ENCODE measurements at places on chromosomes 4 and X.

- DNase-seq, result no peak
These were observed 50.3 kb downstream of the MAML3 start for GRCh38 chr4:140103676-140104075.

DNA sequence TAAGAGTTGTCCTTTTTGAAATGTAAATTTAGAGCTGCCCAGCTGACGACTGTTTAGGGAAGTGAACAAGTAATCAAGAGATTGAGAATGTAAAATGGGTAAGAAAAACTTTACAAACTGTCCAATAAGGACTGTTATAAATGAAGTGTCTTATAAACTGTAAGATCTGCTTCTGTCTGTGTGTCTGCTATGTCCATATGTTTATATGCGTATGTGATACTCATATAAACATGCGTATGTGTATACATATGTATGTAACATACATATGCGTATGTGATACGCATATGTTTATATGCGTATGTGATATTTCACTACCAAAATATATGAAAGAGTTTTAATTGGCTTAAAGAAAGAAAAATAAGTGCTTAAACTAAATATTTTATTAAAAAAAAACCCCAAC is 416.0 kb upstream of the GALNTL6 start:
- no peak for DNase-seq

- DNase-seq, result no peak
These were observed 49.0 kb downstream of the SMAD1 start for GRCh38 chr4:145530662-145531061.

DNA sequence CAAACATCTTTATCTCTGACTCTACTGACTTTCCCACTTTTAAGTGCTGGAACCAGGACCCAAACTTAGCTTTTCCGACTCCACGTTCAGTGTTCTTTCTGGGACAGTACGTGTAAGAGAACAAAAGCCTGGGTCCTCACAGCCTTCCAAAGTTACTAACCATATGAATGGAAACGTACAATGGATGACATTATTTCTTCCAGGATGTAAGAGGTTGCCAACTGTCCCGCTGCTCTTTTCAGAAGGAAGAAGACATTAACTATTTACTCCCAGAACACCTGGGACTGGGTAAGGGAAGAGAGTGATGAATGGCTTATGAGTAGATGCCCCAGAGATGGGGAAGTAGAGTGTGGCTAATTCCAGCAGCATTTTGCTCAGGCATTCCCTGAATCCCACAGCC is 114.7 kb downstream of the TRAPPC11 start:
- DNase-seq, result no peak

- DNase-seq, result no peak
These were observed 168.5 kb upstream of the LDB2 start for GRCh38 chr4:17066972-17067371.

DNA sequence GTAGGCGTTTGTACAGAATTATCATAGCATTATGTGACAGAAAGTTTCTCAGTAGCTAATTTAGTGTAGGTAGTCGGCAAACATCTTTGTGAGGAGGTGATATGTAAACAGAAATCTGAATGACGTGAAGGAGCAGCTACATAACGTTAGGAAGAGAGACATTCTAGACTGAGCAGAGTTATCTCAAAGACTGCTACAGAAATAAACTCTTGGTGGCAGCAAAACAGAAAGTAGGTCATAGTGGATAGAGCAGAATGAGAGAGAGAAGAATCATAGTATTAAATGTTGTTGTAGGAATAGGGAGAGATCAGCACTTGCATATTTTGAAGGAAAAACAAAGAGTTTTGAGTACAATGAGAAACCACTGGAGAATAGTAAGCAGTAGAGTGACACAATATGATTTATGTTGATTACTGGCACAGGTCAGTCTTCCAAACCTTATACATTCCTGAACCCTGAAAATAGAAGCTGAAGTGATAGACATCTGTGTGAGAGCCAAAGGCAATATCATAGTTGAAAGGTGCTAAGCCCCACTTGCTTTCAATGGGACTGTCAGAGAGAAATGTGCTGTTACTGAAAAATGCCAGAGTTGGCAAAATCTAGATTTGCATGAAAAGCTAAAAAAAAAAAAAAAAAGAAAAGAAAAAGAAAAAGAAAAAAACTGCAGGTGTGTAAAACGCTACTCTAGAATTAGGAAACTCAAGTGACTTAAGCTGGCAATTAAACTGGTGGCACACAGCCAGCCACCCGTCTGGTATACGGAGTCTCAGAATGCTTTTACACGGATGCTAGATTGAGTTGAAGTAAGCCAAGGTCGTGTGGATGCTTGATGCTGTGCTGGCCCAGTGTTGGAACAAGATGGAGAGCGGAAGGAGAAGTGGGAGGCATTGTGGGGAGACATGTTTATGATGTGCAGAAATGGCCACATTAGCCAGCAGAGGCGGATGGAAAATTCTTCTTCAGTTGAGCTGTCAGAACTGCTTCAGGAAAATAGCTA is 750.2 kb upstream of the HS3ST1 start:
- no peak for DNase-seq

- DNase-seq, result no peak
These were observed 20.9 kb upstream of the IQCM start for GRCh38 chr4:149836546-149836945.

- no peak for DNase-seq
These were observed 339.8 kb downstream of the PCDH7 start for GRCh38 chr4:31059753-31060522.

DNA sequence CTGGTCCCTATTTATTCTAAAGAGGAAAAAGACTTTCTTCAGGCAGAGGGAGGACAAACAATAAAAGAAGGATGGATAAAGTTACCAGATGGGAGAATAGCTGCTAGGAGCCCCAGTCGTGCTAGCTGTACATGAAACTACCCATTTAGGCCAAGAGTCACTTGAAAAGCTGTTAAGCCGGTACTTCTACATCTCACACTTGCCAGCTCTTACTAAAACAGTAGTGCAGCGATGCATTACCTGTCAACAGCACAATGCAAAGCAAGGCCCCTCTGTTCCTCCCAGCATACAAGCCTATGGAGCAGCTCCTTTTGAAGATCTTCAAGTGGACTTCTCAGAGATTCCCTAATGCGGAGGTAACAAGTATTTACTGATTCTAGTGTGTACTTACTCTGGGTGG is 1138.8 kb downstream of the ARAP2 start:
- DNase-seq, result no peak

DNA sequence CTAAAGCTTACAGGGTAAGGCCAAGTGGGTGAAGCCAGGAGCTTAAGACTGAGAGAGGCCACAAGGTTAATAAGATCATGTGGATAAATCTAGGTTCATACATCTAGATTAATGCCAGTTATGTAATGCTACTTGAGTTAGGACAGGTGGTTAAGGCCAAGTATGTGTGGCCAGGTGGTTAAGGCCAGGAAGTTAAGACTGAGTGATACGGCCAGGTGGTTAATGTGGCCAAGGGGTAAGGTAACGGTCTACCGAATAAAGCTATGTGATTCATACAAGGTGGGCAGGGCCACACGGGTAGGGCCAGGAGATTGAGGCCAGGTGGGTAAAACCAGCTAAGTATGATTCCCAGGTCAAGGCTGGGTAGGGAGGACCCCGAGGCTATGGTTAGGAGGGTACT is 223.0 kb downstream of the TACR3 start:
- DNase-seq, result no peak

DNA sequence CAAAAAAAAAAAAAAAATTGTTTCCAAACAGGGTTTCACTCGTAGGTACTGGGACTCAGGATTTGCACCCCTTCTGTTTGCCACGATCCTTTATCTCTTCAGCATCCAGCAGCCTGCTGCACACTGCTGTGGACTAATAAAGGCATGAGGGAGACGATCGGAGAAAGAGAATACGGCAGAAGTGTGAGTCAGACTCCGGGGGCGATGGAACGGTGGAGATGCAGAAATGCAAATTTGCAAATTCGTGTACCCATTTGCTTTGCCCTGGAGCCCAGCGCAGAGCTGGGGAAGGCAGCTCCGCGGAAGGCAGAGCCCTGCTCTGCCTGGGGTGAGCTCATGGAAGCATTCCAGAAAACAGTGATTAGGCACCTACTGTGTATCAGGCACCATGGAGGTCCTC is 270.3 kb downstream of the ASMT start:
- no peak for DNase-seq

DNA sequence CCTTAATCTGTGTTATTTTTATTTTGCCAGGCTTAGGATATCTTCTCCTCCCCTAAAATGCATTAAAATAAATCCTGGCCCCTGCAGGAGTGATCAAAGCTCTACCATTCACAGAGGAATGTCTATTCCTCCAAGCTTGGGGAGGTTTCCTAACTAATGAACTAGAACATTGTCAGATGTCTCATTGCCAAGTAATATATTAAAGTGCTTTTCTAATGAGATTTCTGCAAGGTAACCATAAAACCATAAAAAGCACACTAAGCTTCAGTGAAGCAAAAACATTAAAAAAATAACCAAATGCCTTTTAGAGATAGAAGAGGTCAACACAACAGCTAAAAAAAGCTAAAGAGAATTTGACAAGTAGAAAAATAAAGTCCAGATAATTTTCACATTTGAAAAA is 34.8 kb downstream of the IGFBP7 start:
- no peak for DNase-seq

GRCh38 chr4:184310881-184311709 is 93.4 kb upstream of the ENPP6 start:
- no peak for DNase-seq

GRCh38 chrX:152822383-152823086 is 8.0 kb downstream of the CETN2 start:
- DNase-seq, result no peak

DNA sequence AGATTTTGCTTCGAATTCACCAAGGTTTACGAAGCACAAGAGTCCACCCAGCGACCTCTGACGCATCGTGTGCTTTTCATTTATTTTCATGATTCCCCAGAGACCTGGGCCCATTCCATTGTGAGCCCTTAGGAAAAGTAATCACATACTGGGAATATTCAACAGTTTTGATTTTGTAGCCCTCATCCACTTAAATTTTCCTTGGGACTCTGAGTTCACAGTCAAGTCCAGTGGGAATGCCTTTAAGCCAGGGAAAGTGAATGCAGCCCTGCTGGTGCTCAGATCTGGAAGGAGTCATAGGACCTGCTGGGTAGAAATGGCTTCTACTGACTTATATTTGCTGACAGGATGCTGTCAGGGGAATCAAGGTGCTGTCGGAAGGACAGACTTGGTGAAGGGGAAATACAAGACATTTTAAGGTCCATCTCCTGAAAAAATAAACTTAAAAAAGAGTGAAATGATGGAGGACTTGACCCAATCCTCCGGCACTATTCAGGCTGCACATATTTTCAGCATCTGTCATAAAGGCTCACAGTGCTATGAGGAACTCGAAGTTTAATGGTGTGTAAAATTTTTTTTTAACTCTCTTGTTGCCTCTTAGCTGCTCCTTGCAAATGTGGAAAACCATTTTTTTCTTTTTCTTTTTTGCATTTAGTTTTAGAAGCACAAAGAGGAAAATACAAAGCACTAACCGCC is 204.9 kb downstream of the MID1 start:
- no peak for DNase-seq

GRCh38 chr4:113687067-113687718 is 74.3 kb downstream of the CAMK2D start:
- DNase-seq, result no peak

GRCh38 chrX:20452487-20452886 is 185.8 kb upstream of the RPS6KA3 start:
- no peak for DNase-seq

GRCh38 chr4:34636623-34637022 is 1607.7 kb downstream of the ARAP2 start:
- no peak for DNase-seq

- no peak for DNase-seq
These were observed 2.2 kb upstream of the ACSL4 start for GRCh38 chrX:109735202-109735744.

GRCh38 chr4:117488692-117489091 is 403.3 kb upstream of the TRAM1L1 start:
- DNase-seq, result no peak

GRCh38 chr4:186249785-186250754 is 15.9 kb upstream of the F11 start:
- no peak for DNase-seq

GRCh38 chr4:125522588-125522987 is 207.8 kb downstream of the FAT4 start:
- DNase-seq, result no peak

DNA sequence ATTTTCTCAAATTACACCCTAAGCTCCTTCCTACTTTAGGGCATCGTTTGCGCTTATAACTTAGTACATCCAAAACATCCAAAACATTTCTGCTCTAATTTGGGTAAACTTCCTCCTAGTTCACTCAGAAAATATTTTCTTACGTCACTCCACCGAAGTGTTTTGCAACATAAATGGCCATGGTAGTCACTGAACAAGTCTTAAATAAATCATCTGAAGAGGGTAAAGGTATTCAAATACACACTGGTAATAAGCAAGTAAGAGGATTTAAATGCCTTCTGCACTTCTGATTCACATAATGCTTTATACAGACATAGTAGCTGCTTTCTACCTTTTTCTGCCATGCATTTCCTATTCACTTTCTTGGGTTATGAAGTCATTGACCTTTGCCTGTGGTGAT is 991.9 kb downstream of the NLGN4X start:
- no peak for DNase-seq

DNA sequence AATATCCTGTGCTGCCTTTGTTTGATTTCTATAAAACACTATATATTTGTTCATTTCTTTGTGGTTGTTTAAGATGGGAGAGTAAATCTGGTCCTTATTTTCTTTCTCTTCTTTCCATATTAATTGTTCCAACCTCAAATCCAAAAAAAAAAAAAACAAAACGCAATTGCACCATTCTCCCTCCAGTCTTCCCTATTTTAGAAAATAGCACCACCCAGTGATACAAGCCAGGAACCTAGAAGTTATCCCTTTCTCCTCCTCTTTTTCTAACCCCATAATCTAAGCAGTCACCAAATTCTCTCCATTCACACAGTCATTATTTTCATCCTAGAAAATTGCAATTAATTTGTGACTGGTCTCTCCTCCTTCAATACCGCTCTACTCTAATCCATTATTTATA is 107.8 kb downstream of the GABRA3 start:
- no peak for DNase-seq

- DNase-seq, result no peak
These were observed 1.4 kb upstream of the WDR13 start for GRCh38 chrX:48595929-48596328.

- DNase-seq, result no peak
These were observed 53.8 kb downstream of the ZNF827 start for GRCh38 chr4:145884775-145885174.

DNA sequence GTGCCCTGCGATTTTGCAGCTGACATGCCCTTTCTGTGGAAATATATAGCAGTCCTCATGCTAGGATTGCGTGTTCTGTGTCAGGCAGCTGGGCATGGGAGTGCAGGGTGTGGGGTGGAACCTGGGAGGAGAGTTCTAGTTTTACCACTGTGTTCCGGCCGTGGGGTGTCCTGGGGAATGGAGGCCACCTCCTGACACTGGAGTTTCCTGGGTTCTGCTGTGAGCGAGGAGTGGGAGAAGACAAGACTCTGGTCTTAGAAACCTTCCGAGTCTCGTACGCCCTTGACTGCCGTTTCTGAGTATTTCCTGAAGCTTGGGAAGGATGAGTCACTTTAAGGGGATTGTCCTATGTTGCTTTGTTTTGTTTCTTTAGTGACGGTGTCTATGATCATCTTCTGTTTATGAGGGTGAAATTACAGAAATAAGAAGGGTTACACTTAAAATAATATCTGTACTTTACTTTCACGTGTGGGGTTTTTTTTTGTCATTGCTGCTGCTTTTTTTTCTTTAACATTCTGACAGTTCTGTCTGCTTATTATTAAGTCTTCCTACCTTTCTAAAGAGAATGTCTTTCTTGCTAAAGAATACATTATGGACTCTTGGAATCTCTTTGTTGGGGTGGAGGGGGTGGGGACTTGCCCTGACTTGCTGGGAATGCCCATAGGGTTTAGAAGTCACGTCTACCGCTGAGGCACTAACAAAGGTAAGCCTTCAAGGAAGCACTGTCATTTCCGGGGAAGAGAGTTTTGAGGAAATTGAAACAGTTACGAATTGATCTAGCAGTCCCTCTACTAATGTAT is 19.1 kb downstream of the CD99 start:
- no peak for DNase-seq
